ENCODE measurements at places on chromosomes 1 and 21.

DNA sequence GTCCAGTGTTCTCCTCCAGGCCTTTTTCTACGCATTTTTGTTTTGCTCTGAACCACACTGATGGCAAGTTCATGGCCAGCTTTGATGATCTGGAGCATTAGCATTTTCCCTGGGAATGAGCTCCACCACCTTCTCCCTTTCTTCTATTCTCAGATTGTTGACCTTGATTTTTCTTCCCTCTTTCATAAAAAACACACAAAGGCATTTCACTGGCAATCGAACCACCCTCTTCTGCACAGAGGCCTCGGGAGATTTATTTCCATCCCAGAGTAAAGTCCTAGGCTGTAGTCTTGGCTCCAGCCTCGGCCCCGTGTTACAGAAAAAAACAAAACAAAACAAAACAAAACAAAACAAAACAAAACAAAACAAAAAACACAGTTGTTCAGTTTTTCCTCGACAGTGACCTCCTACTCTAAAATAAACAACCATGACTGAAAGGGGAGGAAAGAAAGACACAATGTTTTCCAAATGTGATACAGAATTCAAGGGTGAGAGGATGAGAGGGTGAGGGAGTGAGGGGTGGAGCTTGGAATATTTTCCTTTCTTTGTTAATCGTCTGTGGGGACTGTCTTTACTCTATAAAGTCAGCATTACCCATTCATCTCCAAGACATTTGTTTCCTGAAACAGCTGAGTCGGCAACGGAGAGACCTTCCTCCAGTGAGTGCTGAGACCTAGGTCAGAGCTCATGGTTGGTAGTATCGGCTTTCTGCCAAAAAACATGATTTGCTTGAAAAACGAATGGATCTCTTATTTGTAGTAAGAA, 29.8 kb upstream of the RNF186 start:
- no peak for DNase-seq

- no peak for DNase-seq
These were observed 88.3 kb downstream of the ABCA4 start for GRCh38 chr1:94032637-94033036.

DNA sequence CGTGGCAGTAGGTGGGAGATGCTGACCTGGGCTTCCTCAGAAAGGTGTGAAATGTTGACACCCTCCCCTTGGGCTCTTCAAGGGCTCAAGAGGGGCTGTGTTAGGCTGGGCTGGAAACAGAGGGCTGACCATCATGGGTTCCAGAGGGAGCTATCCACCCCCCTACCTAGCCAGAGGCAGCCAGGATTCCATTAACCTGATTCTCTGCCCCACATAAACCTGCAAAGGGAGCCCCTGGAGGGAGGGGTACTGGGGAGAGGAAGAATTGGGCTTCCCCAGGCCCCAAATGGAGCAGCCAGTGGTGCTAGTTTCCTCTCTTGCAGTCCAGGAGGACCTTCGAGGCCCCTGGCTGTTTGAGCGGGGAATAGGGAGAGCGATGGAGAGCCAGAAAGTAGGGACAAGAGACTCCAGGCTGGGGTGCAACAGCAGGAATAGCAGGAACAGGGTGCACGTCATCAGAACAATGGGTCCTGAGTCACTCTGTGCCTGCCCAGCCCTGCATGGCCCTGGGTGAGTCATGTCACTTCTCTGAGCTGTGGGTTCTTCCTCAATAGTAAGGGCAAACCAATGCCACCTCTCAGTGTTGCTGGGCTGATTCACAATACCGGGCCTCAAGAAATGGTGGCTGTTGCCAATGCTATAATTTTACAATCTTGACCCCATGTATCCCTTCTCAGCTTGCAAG, 121.2 kb downstream of the EPHB2 start:
- peak; percentile 91 for DNase-seq

DNA sequence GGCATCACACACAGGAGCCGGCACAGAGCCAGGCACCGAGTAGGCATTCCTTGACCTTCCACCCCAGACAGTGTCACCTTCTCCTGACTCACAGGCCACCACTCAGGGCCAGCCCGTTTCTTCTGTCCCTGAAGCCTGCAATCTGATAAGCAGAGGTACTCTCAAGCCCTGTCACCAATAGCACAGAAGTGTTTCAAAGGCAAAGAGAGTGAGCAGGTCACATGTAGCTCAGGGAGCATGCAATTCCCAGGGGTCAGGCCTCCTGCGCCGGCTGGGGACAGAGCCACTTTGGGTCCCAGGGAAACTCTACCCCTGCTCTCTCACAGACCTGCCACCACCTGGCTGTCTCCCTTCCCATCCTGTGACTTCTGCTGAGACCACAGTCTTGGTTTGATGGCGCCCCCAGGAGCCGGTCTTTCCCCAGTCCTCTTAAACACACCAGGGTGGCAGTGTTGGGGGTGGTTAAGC, 13.2 kb downstream of the CAPN9 start:
- DNase-seq, result no peak

DNA sequence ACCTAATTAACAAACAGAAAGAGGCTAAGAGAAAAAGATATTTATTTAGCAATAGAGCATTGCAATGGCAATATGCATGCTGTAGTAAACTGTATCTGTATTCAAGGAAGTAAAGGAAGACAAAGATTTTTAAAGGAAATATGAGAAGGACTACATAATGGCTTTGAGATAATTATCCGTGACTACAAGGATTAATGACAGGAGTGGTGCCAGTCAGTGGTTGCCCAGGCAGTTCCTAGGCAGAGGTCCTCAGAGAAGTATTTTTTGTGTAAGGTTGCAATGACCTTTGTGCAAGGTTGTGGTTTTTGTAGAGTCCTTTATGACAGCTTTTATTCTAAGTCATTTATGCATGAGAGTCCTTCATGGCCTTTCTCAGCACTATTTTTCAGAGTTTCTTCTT, 711.1 kb upstream of the CHRM3 start:
- DNase-seq, result no peak
